GM12891 (cell line): ENCODE measurements at places on chromosomes 1 and 21.

GRCh38 chr1:33429332-33429731 lies 1.6 kb downstream of the PHC2 start:
- no peak for DNase-seq

DNA sequence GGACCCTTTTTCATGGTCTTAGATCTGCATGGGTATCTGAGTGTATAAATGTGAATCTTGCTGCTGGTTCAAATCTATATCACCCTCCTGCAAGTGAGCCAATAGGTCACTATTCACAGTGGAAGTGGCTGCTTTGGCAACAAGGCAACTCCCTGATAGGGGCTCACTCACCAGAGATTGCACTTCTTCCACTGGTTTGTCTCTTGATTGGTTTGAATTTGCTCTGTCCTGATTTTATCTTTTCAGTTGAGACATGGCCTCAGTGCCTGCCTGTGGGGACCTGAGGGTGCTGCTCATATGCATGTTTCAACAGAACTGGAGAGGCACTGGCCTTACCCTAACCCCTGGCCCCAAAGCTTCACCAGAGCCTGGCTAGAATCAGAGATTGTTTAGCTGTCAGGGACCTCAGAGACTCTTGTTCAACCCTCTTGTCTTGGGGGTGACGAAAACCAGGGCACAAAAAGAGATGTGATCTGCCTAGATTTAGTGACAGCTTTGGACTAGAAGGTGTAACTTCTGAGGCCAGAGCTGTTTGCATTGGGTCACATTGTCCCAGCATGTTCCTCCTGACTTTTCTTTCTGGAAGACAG lies 16.9 kb downstream of the AVPR1B start:
- no peak for DNase-seq

DNA sequence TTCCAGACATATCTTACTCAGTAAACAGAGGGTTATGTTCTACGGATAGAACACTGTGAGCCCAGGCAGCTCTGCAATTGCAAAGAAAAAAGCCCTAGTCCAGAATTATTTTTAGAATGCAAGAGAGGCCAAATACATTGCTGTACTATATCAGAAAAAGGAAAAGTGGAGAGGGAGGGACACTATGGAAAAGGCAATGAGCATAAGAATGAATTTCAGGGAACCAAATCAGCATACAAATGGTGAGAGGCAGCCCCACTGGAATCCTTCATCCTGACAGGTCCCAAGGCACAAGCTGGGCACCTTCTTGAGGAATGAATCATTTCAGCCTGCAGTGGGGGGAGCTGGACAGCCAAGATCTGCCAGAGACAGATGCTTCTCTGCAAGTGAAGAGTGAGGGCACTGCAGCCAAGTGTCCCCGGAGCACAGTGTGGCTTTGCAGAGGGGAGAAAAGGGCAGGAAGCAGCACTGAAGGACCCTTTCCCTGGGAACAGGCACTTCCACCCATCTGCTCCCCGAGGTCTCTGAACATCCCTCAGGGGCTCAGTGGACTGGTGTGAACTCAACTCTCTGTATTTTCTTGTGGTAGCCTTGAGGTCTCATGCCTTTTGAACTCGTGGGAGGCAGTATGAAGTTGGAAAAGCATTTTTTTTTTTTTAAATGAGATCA lies 115.6 kb downstream of the XCL2 start:
- no peak for DNase-seq

- no peak for DNase-seq
Measured at GRCh38 chr1:11703357-11704193, 12.1 kb downstream of the DRAXIN start.

DNA sequence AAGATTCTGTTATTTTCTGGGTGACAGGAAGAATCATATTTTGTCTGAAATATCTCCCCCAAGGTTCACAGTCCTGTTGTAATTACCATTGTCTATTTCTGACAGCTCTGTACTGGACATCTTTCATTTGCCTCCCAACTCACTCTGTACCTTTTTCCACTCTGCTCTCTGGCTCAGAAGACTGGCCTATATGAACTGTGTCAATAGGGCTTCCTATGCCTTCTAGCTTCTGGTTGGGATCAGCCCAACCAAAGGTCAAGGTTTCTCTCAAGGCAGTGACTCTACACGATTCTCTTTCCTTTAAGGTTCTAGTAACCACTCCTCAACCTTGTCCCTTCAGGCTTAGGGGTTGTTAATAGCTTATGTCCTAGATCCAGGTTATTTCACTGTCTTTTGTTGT lies 17.5 kb downstream of the KLHL12 start:
- no peak for DNase-seq

GRCh38 chr1:89081005-89081404 lies 16.0 kb upstream of the GBP1 start:
- DNase-seq = no peak

DNA sequence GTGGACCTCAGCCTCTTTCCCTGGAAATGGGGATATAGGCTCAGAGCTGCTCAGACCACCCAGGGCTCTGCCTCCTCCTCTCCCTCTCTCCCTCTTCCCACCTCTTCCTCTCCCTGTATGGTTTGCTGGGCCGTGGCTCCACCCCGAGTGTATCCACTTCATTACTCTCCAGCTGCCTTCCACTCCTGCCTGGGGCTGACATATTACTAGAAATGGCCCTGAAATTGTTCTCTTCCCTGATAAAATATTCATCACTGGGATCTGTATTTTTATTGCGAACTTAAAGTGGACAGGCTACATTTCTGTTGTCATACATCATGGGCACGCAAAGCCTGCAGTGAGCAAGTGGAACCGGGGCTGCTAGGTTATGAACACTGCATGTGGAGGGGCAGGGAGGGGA lies 225.0 kb downstream of the HHAT start:
- no peak for DNase-seq

DNA sequence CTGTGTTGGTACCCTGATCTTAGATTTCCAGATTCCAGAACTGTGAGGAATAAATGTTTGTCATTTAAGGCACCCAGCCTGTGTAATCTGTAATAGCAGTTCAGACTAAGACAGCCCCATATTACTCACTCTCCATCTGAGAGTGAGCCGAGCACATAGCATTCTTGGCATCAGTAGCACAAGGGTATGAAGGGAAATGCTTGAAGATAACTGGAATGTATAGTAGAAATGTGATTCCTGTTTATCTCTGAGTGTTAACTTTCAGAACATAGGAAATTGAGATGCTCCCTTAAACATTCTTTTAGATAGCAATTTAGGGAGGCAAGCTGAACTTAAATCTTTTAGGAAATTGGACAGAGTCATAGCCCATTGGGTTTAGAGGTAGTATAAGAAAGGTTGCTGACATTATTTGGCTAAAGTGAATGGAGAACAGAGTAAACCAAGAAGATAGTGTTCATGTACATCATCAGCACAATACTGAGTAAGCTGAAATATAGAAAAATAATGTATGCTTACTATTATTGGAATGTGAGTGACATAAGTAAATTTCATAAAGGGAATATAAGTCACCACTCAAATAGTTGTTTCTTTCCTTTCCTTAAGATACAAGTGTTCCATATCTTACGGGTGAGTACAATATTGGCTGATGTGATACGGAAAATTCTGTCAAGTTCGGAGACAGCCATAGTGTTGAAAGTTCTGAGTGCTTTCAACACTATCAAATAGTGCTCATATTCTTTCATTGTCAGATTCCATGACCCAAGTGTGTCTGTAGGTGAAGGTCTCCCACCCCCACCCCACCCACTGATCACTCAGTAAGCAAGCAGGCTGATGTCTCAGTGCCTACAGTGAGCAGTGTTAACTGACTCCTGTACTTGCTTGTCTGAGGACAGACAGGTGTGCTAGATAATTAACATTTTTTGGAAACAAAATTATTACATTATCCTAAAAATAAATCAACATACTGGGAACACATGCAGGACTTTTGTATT lies 73.7 kb downstream of the LRRC8D start:
- no peak for DNase-seq

DNA sequence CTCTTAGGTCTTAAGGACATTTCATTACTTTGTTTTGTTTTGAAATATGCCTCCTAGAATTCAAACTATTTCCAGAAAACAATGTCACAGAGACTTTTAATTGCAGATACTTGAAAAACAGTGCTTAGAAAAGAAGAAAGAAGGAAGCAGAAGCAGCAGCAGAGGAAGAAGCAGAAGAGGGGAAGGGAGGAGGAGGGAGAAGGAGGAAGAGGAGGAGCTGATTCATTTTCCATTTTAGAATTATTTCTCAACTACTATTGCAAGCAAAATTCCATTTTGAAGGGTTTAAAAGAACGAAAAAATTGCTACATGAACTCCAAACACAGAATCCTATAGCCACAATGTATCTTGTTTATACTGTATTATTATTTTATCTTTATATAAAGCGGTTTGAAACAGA lies 13.9 kb downstream of the RC3H1 start:
- DNase-seq = no peak
